ENCODE measurements at places on chromosomes 3 and 15. TPM values are rescaled to one million over a fixed set of nuclear protein-coding genes. Genes with fewer than 3 reads are reported as not detected.

The TEX9 gene
- total RNA-seq: 12.3 TPM

The C3orf80 gene
- total RNA-seq: 1.1 TPM

The RASA2 gene
- total RNA-seq: 15.9 TPM

The PLA1A gene
- not detected for total RNA-seq

DNA sequence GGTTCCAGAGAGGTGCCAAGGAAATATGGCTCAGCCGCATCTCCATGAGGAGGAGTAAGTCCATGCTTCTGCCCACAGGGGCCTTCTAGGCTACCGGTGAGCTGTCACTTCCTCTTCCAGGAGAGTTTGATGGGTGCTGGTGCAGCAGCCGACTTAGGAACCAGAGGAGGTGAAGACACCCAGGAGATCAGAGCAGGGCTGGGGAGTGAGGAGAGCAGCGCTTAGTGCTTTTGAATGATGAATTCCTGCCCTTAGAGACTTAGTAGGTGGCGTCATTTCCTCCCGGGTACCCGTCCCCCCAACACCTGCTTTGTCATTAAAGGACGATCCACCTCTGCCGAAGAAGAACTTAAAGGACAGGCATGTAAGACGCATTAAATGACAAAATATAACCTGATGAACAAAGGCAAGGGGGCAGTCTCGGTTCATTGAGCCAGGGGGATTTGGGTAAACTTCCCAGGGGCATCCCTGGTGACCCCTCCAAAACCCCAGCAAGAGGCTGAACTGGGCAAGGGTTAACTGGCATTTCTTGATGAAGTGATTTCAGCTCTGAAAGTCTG, 67.6 kb downstream of the HES1 start:
- H3K4me3 ChIP-seq: peak overlapping the region; percentile 19
- peaks cover 15% of the 10 kb centered on the region for H3K4me1 ChIP-seq
- DNase-seq: no peak
- H3K27me3 ChIP-seq: peaks cover 9% of the 10 kb centered on the region
- no peaks in the 10 kb centered on the region for H3K36me3 ChIP-seq
- no peak overlapping the region for H3K27ac ChIP-seq

DNA sequence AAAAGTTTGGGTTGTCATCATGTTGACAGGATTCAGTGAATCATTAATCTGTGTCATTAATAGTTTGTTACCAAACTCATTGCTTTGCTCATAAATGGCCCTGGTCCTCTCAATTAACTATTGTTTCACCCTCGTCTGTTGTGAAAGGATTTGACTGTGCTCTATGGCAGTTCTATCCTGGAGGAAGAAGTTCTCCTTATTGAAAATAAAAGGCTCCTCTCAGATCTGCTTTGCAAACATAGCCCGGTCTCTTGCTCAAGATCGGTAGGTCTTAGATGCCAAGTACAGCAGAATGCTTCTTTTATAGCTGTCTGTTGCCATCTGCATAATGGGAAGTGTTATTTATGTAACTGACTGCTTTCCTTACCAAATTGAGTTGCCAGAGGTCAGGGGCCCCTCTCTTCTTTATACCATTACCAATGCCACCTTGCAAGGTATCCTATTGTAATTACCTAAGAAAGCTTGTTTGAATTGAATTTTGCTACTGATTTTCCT, 146.5 kb downstream of the EBLN2 start:
- no peak overlapping the region for H3K4me3 ChIP-seq
- DNase-seq: no peak
- no peaks in the 10 kb centered on the region for H3K27me3 ChIP-seq
- H3K36me3 ChIP-seq: no peaks in the 10 kb centered on the region
- no peaks in the 10 kb centered on the region for H3K4me1 ChIP-seq

DNA sequence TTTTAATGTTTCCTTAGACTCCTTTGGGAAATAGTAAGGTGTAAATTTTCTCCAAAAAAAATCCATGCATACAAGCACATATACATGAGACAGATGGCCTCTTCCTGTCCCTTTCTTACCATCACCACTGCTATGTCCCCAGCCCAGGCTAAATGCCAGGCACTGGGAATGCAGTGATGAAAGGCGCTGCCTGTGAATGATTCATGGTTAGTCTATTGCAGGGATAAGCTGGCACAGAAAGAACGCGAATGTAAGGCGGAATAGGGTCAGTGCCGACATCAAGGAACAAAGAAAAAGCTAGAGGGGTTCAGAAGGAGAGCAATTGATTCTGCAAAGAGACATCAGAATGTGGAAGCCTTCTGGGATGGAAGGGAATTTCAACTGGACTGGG, 36.2 kb upstream of the CFAP161 start:
- no peak overlapping the region for H3K4me3 ChIP-seq
- no peaks in the 10 kb centered on the region for H3K36me3 ChIP-seq
- no peaks in the 10 kb centered on the region for H3K27me3 ChIP-seq
- no peak overlapping the region for H3K27ac ChIP-seq
- H3K4me1 ChIP-seq: no peaks in the 10 kb centered on the region

DNA sequence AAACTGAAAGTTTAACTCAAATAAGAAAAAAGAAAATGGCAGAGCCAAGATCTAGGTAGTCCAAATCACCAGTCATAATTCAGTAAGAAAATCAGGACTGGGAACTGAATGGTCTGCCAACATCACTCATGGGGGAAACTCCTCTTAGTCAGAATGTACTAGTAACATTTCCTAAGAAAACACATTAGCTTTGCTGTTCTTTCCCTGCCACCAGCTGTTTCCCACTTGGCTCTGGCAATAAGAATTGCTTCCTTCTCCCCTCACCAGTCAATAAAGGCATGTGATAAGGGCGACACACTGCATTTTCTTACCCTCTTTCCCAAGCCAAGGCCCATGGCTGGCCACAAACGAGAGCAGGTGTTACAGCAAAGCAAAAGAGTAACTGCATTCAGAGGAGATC, 46.1 kb downstream of the PIK3R4 start:
- no peak overlapping the region for H3K27ac ChIP-seq
- no peaks in the 10 kb centered on the region for H3K4me1 ChIP-seq
- no peak overlapping the region for H3K4me3 ChIP-seq
- DNase-seq: no peak

GRCh38 chr3:122255757-122256439, 69.2 kb upstream of the CSTA start:
- no peaks in the 10 kb centered on the region for H3K36me3 ChIP-seq
- no peaks in the 10 kb centered on the region for H3K27me3 ChIP-seq
- H3K4me3 ChIP-seq: no peak overlapping the region
- DNase-seq: no peak

DNA sequence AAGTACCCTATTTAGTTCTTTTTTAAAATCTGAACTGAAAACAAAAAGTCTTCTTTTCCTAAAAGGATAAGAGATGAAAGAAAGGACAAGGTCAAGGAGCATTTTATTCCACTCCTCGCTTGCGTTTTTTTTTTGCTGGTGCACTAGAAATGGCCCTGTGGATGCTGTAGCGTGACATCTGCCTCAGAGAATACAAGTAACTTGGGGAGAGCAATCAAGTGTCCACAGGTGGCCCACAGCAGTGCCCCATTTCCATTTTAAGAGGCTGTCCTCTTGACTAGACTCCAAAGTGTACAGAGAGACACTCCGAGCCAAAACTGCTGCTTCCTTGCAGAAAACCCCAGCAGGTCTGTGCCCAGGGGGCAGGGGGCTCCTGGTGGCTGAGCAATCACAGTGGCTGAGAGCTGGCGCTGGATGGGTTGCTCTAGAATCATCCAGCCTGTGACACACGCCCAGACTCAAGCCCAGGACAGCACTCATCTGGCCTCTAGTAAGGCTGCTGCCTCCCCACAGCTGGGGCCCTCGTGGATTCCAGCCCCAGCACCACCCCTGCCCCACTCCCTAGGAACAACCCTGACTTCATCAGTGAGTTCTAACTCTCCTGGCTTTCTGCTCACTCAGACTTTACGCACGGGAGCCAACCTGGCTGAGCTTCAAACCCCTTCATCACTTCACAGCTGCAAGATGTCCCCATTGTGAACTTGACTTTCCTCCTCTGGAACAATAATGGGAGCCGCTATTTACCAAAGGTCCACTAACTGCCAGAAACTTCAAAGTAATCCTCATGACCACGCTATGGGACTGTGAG, 71.1 kb upstream of the SPATA12 start:
- H3K4me3 ChIP-seq: no peak overlapping the region
- H3K36me3 ChIP-seq: no peaks in the 10 kb centered on the region
- H3K27ac ChIP-seq: no peak overlapping the region
- no peaks in the 10 kb centered on the region for H3K27me3 ChIP-seq
- no peak for DNase-seq

DNA sequence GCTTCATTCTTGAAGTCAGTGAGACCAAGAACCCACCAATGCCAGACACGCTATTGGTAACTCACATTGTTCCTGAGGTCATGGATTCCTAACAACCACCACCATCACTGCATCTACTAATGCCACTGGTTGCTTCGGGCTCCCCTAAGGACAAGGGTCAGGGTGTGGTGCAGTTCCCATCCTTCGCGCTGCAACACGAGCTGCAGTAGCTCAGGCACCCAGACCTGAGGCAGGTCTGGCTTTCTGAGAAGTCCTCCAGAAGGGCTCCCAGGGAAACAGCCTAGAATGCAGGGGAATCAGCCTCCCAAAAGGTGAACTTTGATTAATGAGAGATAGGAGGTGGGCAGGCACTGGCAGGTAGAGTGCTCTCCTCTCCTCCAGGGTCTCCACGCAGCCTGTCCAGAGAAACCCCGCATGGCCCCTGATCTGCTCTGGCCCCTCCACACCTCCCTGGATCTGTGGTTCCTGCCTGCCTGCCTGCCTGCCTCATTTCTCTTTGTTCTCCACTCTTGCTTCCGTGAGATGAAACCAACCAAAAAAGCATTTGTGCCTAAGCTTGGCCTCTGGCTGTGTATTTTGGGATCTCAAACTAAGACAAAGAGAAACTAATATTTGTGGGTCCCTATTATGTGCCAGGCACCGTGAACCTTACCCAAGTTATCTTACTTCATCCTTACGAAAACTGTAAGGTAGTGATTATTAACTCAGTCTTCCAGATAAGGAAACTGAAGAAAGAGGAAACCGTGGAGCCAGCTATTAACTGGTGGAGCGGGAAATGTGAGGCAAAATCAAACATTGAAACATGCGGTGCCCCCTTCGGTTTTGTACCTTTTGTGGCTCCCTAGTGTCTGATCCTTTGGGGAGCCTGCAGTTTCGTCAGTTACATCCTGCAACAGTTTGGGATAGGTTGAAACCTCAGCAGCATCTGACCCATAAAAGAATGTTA, 43.9 kb upstream of the USP3 start:
- peaks cover 8% of the 10 kb centered on the region for H3K27me3 ChIP-seq
- DNase-seq: no peak
- no peaks in the 10 kb centered on the region for H3K36me3 ChIP-seq
- H3K4me3 ChIP-seq: no peak overlapping the region
- H3K4me1 ChIP-seq: no peaks in the 10 kb centered on the region

DNA sequence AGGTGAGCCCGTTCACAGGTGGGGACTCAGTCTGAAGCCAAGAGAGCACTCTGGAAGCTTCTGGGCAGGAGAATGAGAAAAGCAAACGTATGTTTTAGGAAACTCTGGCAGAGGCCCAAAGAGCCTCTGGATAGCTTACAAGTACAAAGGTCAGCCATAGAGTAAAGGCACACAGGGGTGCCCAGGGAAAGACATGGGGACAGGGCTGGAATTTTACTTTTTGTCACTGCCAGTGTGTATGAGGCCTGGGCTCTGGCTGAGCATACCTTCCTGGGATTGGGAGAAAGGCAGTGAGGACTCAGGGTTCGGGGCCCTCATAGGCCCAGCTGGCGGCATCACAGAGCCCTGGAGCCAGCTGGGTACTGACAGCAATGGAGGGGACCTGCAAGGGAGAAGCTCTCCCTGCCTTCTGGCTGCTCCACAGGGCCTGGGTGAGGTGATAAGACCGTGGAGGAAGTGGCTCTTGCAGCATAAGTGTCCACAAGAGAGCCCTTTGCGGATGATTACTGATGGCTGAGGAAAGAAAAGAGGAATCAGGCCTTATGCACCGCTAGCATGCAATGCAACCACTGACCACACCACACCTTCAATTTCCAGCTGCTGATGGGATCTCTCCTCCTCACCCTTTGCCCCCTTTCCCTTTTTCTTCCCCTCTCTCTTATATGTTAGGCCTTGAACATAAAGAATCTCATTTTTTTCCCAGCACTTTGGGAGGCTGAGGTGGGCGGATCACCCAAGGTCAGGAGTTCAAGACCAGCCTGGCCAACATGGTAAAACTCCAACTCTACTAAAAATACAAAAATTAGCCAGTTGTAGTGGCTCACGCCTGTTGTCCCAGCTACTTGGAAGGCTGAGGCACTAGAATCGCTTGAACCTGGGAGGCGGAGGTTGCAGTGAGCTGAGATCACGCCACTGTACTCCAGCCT, 25.1 kb upstream of the BCL2L10 start:
- H3K36me3 ChIP-seq: no peaks in the 10 kb centered on the region
- DNase-seq: no peak
- no peak overlapping the region for H3K27ac ChIP-seq
- no peak overlapping the region for H3K4me3 ChIP-seq
- H3K27me3 ChIP-seq: no peaks in the 10 kb centered on the region

DNA sequence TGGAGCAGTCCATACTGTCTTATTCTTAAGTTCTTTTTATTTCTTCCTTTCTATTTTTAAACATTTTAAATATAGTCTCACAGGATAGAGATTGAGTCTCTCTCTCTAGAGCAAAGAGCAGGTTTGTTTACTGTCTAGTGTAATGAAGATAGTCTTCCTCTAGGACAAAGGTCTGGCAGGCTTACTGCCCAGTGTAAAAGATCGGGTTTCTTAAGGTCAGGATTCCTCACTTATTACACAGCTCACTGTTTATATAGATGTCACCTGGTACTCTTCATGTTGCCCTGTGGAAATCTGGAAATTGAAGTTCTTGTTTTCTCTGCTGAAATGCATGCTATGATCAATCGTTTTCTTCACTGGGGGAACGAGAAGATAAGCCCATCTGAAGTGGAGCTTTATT, 76.0 kb downstream of the ZBBX start:
- H3K36me3 ChIP-seq: no peaks in the 10 kb centered on the region
- no peaks in the 10 kb centered on the region for H3K27me3 ChIP-seq
- H3K4me3 ChIP-seq: no peak overlapping the region
- no peak overlapping the region for H3K27ac ChIP-seq

GRCh38 chr3:42666577-42666998, 13.1 kb downstream of the ZBTB47 start:
- no peak overlapping the region for H3K4me3 ChIP-seq
- H3K4me1 ChIP-seq: peaks cover 7% of the 10 kb centered on the region
- H3K27me3 ChIP-seq: no peaks in the 10 kb centered on the region
- no peak for DNase-seq
- H3K27ac ChIP-seq: no peak overlapping the region

- no peaks in the 10 kb centered on the region for H3K36me3 ChIP-seq
- H3K27me3 ChIP-seq: no peaks in the 10 kb centered on the region
- DNase-seq: no peak
- H3K27ac ChIP-seq: no peak overlapping the region
These were observed 112.3 kb downstream of the P3H2 start for GRCh38 chr3:190008432-190008831.

- H3K27me3 ChIP-seq: no peaks in the 10 kb centered on the region
- no peak overlapping the region for H3K4me3 ChIP-seq
- no peaks in the 10 kb centered on the region for H3K36me3 ChIP-seq
- H3K27ac ChIP-seq: no peak overlapping the region
These were observed 129.4 kb downstream of the VGLL4 start for GRCh38 chr3:11514191-11514821.

GRCh38 chr15:40059821-40060220, 20.8 kb upstream of the SRP14 start:
- no peaks in the 10 kb centered on the region for H3K36me3 ChIP-seq
- no peaks in the 10 kb centered on the region for H3K27me3 ChIP-seq
- DNase-seq: no peak
- no peak overlapping the region for H3K4me3 ChIP-seq

GRCh38 chr3:185024966-185025365, 127.9 kb downstream of the C3orf70 start:
- no peaks in the 10 kb centered on the region for H3K27me3 ChIP-seq
- no peaks in the 10 kb centered on the region for H3K36me3 ChIP-seq
- DNase-seq: no peak
- no peak overlapping the region for H3K4me3 ChIP-seq
